Osteocyte (in vitro differentiated cells): ENCODE measurements at places on chromosomes 1 and 21. TPM values are rescaled to one million over a fixed set of nuclear protein-coding genes. Genes with fewer than 3 reads are reported as not detected.

The TDRKH gene
- 3.0 and 3.6 TPM in 2 replicates for total RNA-seq

The HCRTR1 gene
- 0.50 and 0.73 TPM in 2 replicates for total RNA-seq

The DIPK1A gene
- total RNA-seq = 6.3 and 6.7 TPM in 2 replicates

The KCTD3 gene
- total RNA-seq = 32.8 and 33.0 TPM in 2 replicates

The ATP1A2 gene
- total RNA-seq = 8.2 and 8.5 TPM in 2 replicates

The DDX59 gene
- 22.4 and 23.9 TPM in 2 replicates for total RNA-seq

The TNFRSF8 gene
- not detected in 2 replicates for total RNA-seq

The PTCH2 gene
- 1.4 TPM in 2 replicates for total RNA-seq

The EFNA1 gene
- total RNA-seq = 29.3 and 31.3 TPM in 2 replicates

The SLC1A7 gene
- not detected in 2 replicates for total RNA-seq

The XCL1 gene
- 0.34 and 0.38 TPM in 2 replicates for total RNA-seq

The SELENBP1 gene
- 8.1 and 10.2 TPM in 2 replicates for total RNA-seq

The AADACL4 gene
- total RNA-seq = not detected in 2 replicates

The NEGR1 gene
- 5.0 and 7.6 TPM in 2 replicates for total RNA-seq

- DNase-seq = no peak
Measured at GRCh38 chr1:186234976-186235686, 139.9 kb downstream of the TPR start.

GRCh38 chr1:64842224-64842623 lies 97.3 kb downstream of the RAVER2 start:
- DNase-seq = no peak

DNA sequence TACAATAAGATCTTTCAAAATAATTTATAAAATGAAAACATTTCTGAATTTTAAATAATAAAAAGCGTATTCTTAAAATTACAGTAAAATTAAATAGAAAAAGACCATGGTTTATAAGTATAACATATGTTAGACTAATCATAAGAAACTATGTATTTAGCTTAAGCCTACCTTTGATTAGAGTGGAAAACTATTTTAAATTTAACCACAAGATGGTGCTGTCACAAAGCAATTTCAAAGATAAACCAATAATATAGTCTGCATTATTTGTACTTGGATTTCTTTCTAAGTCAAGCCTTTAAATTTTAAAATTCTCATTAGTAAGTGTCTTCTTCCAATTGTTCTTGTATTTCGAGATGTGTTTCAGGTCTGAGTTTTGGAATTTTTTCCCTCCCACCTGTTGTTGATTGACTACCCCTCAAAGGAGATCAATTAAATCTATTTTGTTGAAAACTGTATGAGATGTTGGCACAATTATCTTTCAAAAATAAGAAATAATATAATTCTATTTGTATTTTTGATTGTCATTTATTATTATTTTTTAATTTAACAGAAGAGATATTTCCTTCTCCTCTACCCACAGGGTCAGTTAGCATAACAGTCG lies 459.8 kb downstream of the KCNT2 start:
- no peak for DNase-seq

DNA sequence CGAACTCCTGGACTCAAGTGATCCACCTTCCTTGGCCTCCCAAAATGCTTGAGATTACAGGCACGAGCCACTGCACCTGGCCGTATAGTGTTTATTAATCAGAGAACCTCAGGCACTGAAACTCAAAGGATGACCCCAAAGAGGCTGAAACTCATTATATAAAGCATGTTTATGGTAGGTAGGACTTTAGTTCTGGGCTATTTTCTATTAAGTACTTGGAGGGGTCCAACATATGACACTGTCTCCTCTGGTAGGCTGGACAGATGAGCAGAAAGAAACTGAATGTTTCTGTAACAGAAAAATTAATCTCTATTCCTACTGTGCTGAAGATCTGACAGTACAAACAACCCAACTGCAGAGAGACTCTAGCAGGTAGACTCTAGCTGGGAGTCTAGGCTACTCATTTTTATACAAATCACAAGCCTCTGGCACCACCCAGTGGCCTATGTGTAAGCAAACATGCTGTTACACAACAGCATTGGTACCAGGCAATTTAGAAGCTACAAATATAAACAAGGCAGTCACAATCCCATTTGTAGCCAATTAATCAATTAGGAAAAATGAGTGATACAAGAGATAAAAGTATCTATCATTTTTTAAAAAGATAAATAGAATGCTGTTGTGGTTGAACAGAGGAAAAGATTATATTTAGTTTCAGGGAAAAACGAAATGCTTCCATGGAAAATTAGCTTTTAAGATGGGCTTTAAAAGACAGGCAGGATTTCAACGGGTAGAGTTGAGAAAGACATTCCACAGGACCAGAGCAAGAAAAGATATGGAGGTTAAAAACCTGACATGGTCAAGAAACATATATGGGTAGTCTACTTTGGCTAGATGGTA lies 10.4 kb downstream of the DCAF8 start:
- no peak for DNase-seq

DNA sequence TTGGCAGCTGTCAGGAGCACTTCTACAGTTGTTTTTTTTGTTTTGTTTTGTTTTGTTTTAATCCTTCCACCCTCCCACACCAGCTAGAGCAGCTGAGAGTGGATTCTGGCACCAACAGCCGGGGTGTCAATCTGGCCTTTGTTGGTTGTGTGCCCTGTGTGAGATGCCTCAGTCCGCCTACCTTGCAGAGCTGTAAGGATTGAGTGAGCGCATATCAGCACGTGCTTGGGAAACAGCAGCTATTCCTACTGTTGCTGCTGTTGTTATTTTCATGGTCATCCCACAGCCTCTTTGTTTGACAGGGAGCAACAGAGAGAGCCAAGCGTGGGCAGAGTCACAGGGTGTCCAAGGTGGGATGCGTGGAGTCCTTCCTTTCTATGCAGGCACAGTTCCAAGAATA lies 50.4 kb downstream of the PGBD5 start:
- no peak for DNase-seq

DNA sequence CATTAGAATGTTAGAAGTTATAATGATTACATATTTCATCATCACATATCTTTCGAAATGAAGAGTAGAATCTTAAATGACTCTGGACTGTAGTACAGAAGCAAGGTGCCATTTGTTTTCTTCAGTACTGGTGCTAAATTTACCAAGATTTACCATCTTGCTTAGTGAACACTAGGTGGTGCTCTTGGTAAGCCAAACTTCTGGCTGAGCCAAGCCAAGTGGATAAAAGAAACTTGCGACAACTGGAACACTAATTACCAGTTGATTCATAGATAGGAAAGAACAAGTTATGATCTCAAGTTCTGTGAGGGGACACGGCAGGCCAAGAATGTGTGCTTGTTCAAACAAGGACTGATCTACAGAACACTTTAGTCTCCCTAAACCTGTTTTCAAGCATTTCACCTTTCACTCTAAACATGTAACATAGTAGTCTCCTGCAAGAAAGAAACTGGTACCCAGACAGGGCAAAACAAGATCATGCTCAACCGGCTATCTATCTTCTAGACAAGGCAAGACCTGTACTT lies 19.8 kb downstream of the SPRTN start:
- DNase-seq = no peak

DNA sequence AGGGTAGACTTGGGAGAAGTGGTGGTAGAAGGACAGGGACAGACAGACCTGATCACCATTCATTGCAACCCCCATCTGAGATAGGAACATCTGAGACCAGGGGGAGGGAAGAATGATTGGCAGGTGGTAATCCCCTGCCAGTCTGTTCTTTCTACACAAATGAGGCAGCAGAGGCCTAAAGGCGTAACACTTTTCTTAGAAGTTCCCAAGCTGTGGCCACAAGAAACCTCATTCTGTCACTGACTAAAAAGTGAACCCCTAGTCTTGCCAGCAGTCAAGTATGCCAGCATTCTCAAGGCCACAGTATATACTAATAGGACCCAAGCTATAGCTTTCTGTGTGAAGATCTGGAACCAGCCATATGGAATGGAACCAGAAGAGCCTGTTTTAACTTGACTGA lies 638.0 kb downstream of the KCNT2 start:
- DNase-seq = no peak

GRCh38 chr1:236341298-236341697 lies 52.8 kb upstream of the EDARADD start:
- DNase-seq = no peak

- DNase-seq = no peak
Measured at GRCh38 chr1:156025876-156026275, 5.1 kb upstream of the SSR2 start.

- DNase-seq = no peak
Measured at GRCh38 chr1:32242341-32242851, 4.6 kb upstream of the FAM167B start.

- DNase-seq = no peak
Measured at GRCh38 chr1:34898330-34898761, 31.1 kb downstream of the DLGAP3 start.

- DNase-seq = peak; percentile 75
Measured at GRCh38 chr1:228267962-228268880, 60.4 kb downstream of the OBSCN start.

DNA sequence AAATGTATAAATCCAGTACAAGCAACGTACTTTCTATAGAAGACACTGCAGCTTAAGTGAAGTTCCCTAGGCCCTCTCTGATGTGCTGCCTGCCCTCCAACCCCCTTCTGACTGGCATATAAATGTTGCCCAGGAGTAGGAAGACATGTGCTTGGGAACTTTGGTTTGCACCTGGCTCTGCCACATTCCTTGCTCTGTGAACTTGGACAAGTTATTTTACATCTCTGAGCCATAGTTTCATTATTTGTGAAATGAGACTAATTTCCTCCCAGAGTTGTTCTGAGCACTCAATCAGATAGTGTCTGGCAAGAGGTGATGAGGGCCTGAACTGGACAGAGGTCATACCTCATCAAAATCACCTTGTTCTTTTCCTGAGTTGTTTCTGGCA lies 3.5 kb upstream of the PHC2 start:
- no peak for DNase-seq

DNA sequence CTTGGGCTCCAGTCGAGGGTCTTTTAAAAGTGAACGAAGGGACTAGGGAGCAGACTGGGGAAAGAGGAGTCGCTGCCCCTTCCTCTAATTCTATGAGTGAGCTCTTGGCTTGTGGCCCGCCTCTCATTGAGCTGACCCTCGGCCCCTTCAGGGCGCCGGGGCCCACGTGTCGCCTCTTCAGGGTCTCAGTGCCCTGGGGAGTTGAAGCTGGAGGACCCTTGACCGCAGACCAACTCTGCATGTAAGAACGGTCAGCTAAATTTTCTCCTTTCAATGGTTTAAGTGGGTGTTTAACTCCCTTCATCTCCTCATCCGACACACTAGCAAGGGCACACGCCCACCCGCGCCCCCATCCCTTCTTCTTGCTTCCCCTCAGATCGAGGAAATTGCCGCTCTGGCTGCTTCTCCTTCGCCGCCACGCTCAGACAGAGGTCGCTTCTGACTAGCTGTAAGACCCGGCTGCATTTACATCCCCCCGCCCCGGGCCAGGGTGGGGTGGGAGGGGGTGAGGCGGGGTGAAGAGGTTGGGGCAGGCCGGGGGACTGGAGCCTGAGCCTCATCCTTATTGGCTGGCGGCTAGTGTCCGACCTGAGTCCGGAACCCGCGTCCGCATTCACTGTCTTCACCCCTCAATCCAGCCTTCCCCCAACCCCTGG lies 10.9 kb downstream of the NR5A2 start:
- DNase-seq = no peak

DNA sequence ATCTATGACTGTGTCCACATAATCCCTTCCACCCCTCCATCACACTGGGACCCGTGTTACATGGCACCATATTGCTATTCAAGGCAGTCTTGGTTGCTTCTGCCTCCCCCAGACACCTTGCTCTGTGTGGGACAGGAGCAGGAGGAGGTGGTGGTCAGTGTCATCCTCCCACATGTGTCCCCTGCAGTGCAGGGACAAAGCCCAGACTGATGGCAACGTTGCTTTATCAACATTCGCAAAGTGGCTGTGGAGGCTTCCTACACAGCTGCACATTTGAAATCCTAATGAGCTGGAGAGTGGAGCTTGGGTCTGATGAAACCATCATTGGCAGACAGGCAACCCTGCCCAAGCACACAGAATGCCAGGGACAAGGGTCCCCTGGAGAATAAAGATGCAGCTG lies 26.2 kb downstream of the TRIM67 start:
- DNase-seq = no peak

DNA sequence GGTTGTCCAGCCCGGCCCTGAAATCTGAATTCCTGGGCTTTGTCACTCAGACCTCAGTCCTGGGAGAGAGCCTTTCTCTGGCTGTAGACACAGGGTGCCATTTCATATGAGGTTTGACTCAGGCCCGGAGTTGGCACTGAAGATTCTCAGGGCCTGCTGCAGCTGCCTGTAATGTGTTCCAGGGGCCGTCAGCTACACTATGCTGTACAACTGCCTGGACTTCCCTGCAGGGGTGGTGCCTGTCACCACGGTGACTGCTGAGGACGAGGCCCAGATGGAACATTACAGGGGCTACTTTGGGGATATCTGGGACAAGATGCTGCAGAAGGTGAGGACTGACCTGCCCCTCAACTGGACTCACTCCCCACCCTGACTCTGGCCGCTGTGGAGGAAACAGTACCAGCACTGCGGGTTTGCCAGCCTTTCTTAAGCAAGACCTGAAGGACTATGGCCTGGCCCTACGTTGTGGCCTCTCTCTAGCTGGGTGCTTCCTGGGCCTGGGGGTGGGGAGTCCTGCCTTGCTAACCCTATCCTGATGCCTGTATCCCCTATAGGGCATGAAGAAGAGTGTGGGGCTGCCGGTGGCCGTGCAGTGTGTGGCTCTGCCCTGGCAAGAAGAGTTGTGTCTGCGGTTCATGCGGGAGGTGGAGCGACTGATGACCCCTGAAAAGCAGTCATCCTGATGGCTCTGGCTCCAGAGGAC lies 18.9 kb downstream of the FAAH start:
- no peak for DNase-seq

GRCh38 chr1:32774950-32775634 lies 42.1 kb downstream of the YARS1 start:
- no peak for DNase-seq

DNA sequence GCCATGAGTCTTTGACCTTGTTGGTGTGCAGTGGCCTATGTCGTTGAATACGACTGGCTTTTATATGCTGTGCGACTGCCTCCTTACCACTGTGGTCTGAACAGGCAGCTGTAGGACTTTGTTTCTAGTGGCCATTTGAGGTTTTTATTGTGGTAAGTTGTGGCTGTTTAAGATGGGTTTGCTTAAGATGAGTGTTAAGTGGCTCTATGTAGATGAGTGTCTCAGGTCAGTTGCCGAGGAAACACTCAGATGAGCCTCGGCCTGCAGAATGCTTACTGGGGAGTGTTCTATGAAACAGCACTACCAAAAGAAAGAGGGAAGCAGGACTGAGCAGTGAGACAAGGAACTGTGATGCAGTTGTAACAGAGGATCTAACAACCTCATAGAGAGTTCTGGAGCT lies 14.9 kb upstream of the CD1C start:
- DNase-seq = no peak
